Left hindlimb (tissue), 1 donor: ENCODE measurements at places on chromosomes 2 and 18.

DNA sequence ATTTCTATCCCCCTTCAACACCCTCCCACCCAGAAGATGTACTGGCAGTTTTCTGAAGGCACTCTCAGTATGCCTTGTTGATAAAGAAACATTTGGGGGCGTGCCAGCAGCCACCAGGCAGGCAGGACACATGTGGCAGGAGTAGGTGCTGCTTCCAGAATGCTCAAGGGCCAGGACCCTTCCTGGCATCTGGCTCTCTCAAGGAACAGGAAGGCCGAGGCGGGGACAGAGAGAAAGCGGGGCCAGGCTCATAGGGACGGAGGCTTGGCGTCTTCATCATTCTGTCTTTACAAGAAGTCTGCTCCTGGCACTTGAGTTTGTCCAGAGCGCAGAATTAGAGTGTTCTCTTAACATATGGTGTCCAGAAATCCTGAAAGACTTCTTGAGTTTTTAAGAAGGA, 121.6 kb downstream of the FAM210A start:
- DNase-seq: no peak

DNA sequence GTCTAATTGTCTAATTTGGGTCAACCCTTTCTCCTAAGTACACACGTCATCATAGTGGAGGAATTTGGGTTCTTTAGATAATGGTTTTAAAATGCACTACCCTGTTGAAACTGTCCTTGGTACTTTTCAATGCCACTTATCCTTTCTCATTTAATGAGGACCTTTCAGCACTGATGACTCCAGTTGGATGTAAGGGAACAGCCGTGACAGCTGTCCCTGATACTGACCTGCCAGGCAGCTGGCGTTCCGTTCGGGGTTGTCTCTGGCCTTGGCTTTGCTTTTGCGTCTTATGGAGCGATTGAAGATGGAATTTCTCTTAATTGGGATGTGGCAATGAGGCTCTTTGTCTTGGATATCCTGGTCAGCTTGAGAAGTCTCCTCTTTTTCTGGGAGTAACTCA, 38.7 kb downstream of the NGEF start:
- no peak for DNase-seq

DNA sequence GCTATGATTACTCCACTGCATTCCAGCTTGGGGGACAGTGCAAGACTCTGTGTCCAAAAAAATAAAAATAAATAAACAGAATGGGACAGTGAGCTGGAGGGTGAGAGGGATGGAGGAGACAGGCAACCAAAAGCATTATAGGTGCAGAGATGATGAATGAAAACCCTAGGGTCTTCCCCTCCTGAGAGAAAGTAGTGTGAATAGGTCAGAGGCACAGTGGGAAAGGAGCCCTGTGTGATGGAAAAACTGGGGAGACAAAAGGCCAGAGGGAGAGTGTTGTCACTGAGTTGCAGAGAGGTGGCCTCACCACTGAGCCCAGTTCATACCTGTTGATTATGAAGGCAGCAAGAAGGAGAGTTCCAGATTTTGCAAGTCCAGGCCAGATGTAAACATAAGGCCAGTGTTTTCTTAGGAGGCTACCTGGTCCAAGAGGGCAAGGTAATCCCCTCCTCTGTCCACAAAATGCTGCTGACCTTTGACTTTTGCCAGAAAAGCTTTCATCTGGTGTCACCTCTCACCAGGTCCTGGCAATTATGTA, 17.6 kb upstream of the AGFG1 start:
- no peak for DNase-seq

DNA sequence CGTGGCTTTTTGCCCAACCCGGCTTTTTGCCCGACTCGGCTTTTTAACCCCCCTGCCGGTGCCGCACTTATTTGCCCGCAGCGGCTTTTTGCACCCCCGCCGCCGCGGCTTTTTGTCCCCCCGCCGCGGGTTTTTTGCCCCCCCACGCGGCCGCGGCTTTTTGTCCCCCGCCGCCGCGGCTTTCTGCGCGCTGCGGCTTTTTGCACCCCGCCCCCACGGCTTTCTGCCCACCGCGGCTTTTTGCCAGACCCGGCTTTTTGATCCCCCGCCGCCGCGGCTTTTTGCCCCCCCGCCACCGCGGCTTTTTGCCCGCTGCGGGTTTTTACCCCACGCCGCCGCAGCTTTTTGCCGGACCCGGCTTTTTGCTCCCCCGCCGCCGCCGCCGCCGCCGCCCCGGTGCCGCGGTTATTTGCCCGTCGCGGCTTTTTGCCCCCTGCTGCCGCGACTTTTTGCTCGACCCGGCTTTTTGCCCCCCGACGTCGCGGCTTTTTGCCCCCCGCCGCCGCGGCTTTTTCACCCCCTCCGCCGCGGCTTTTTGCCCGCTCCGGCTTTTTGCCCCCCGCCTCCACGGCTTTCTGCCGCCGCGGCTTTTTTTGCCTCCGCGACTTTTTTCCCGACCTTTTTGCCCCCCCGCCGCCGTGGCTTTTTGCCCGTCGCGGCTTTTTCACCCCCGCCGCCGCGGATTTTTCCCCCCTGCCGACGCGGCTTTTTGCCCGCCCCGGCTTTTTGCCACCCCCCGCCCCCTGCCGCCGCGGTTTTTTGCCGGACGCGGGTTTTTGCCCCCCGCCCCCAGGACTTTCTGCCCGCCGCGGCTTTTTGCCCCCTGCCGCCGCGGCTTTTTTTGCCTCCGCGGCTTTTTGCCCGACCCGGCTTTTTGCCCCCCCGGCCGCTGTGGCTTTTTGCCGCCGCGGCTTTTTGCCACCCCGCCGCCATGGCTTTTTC, 2786.5 kb downstream of the RPIA start:
- peak; percentile 64 for DNase-seq

- DNase-seq: no peak
Measured at GRCh38 chr2:224009605-224010315, 29.3 kb downstream of the SERPINE2 start.

- DNase-seq: no peak
Measured at GRCh38 chr2:2913601-2914120, 464.0 kb downstream of the EIPR1 start.

- DNase-seq: no peak
Measured at GRCh38 chr2:221555494-221555846, 16.6 kb downstream of the EPHA4 start.

DNA sequence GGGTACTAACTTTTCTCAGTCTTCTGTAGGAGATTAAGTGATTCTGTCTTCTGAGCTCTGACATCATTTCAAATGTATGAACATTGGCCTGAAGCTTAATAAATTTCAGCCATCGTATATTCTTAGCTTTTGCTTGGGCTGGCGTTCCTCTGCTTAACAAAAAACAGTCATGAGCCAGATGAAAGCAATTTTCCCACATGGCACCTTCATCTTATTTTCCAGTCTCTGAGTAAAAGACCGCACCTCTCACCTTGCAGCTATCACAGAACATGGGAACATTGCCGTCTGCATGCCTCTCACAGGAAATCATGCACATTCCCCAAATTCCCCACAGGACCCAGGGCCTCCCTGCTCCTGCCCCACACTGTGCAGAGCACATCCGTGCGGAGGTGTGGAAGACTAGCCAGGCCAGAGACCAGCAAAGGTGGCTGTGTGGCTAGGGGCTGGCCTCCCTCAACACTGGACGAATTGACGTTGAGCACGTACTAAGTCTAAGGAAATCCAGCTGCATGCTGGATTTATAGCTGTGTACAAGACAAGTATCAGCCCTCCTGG, 531.8 kb upstream of the ID2 start:
- no peak for DNase-seq

DNA sequence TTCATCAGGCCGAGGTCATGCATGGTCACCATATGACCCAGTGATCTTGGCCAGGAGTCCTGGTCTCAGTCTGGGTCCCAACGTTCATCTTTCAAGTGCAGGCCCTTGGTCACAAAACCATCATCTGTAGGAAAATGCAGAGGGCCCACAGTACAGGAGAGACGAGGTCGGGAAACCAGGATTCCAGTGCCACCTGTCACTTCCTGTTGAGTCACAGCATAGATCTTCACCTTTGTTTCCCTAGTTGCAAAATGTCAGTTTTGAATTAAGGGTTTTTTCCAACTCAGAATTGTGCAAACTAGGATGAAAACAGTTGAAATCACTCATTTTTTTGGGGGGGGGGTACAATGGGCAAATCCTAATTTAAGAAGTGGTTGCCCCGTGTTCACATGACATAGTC, 162.2 kb downstream of the INSIG2 start:
- DNase-seq: no peak

- no peak for DNase-seq
Measured at GRCh38 chr2:98505971-98506664, 61.5 kb downstream of the INPP4A start.

- DNase-seq: no peak
Measured at GRCh38 chr2:47892338-47892730, 14.0 kb downstream of the FBXO11 start.

GRCh38 chr18:5398269-5398668, 102.7 kb upstream of the ZBTB14 start:
- DNase-seq: no peak

DNA sequence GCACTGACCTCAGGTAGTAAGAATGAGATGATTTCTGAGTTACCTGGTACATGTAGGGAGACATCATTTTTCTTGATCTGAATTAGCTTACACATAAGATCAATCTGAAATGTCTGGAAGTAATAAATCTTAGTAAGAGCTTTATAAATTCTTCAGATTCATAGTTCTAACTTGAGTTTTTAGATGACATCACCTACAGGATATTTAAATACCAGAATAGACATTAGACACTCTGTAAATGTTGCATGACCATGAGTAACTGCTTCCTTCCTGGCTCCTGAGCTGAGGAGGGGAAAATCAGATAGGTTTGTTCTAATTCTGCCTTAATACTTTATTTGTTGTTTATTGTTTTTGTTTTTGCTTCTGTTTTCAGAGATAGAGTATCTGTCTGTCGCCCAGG, 181.8 kb downstream of the PHLPP1 start:
- DNase-seq: no peak

- peak; percentile 51 for DNase-seq
Measured at GRCh38 chr2:229798446-229799155, 84.2 kb upstream of the DNER start.

GRCh38 chr2:121596221-121597080, 52.8 kb downstream of the CLASP1 start:
- no peak for DNase-seq

- no peak for DNase-seq
Measured at GRCh38 chr2:27249891-27250651, 12.8 kb downstream of the SLC30A3 start.

DNA sequence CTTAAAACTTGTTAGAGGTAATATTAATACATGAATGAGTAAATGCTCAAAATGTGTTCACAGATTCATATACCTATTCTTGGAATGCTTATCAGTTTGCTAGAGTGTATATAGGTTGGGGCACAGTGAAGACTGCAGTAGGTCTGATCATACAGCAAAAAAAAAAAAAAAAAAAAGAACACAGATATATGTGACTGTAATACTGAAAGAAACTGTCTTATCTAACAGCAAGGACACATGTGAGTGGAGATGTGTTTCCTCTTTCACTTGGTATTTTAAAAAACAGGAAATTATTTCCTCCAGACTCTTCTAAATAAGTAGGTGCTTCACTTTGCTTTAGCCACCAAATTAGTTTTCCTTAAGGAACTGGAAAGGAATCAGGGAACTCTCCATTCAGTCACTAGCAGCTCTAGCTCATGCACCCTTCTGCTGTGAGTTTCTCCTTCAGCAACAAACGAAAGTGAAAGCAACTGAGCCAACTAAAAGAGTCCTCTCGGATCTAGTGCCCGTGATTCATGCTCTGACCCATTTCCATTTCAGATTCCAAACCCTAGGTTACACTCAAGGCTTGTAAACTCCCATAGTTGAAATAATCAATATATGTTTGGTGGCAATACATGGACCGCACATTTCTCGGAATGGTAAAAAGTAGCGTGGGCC, 98.5 kb downstream of the DSEL start:
- no peak for DNase-seq

DNA sequence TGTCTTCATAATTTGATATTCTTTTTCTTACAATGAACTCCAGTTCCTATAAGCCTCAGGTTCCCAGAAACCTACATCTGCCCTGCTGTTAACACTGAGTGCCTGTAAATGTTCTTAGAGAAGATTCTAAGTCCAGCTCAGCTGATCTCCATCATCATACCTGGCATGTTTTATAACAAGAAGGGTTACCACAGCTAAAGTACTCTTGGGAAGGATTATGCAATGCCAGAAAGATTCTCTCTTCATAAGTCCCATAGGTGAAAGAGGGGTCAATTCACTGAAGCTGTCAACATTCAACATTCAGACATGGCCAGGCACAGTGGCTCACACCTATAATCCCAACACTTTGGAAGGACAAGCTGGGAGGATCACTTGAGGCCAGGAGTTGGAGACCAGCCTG, 31.3 kb upstream of the PTPN4 start:
- no peak for DNase-seq

DNA sequence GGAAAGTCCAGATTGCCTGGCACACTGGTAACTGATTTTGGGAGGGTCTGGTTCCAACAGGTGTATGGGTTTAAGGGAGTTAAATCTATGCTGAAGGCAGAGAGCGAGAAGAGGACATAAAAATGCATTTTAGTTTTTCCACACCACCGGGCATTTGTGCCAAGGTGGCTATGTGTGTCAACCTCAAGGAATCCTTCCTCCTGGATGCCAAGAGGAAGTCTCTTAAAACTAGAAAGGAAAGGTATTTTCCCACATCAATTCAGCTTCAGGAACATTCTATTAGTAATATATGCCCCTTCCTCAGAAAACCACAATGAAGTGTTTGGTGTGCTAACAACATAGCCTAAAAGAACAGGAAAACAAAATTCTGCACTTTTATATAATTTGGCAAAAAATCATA, 5.4 kb upstream of the GAREM1 start:
- no peak for DNase-seq

DNA sequence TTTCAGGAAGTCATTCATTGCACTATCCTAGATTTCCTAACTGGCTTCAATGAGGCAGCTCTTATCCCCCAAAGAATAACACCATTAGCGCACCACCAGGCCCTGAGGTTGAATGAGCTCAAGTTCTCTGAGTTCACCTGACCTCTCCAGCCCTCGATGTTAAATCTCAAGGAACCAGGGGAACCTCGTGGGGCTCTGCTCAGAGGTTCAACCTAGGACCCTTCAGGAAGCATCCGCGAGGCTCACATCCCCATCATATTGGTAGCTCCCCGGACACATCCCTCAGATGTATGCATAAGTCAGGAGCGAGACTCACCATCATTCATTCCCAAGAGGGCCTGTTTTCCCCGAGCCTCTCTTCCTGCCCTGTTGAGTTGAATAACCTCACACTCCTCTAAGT, 145.6 kb upstream of the KLHL29 start:
- DNase-seq: no peak

- no peak for DNase-seq
Measured at GRCh38 chr18:59917422-59917821, 17.6 kb downstream of the PMAIP1 start.

DNA sequence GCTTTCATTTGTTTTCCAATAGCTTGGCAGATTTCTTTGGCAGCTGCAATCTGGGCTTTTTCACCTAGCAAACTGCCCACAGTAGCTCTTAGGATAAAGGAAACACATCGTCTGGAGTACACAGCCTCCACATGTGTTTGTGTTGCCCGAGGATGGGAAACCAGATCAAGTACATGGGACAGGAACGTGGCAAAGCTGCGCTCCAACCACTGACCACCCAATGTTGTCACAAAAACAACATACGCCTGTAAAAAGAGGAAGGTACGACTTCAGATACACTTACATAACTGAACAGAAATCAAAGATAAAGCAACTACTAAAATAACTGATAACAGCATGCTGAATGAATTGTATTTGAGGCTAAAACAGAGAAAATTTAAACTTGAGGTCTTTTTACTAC, 15.5 kb downstream of the HEATR5B start:
- no peak for DNase-seq

- no peak for DNase-seq
Measured at GRCh38 chr2:232890536-232890895, 20.5 kb downstream of the SNORC start.
